ENCODE measurements at places on chromosomes 1 and 21.

DNA sequence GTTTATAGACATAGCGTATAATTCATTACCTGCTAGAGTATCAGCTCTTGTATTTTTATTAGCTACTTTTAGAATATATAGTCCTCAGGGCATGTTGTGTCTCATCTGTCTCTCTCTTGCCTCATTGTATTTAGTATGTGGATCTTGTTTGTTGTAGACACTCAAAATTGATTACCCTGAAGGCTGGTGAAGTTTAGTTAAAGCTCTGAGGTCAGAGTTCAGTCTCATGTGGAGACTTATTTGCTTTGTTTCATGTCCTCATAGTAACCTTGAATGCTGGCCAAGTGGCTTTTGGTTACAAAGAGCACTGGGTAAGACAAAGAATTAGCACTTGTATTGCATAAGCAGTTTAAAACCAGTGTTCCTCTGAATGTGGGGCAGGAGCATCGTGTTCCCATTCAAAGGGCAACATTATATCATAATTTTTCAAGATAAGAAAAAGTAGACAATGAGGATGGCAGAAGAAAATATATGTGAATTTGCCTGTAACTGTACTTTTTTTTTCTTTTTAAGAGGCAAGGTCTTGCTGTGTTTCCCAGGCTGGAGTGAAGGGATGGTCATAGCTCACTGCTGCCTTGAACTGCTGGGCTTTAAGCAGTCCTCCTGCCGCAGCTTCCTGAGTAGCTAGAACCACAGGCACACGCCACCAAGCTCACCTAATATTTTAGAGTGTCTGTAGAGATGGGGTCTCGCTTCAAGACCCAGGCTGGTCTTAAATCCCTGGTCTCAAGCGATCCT is 17.4 kb downstream of the CNST start:
- no peak for DNase-seq

- DNase-seq = no peak
Observed at GRCh38 chr1:240705579-240705978, 93.6 kb upstream of the GREM2 start.

- DNase-seq = no peak
Observed at GRCh38 chr1:204194771-204195170, 1.5 kb downstream of the KISS1 start.

GRCh38 chr1:65449214-65449823 is 28.9 kb downstream of the LEPR start:
- DNase-seq = no peak

GRCh38 chr1:37948841-37949240 is 2.0 kb upstream of the INPP5B start:
- DNase-seq = no peak

DNA sequence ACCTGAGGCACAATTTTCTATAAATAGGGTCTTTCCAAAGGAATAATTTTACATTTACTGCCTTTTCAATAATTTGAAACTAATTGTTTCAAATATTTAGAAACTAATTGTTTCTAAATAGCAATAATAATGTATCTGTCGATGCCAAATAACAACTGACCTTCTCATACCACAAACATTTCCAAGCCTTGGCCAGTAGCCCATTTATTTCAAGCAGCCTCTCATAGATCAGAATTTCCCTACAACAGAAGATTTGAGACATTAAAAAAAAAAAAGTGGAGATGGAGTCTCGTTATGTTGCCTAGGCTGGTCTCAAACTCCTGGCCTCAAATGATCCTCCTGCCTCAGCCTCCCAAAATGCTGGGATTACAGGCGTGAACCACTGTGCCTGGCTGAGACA is 2.1 kb upstream of the GFI1 start:
- no peak for DNase-seq

DNA sequence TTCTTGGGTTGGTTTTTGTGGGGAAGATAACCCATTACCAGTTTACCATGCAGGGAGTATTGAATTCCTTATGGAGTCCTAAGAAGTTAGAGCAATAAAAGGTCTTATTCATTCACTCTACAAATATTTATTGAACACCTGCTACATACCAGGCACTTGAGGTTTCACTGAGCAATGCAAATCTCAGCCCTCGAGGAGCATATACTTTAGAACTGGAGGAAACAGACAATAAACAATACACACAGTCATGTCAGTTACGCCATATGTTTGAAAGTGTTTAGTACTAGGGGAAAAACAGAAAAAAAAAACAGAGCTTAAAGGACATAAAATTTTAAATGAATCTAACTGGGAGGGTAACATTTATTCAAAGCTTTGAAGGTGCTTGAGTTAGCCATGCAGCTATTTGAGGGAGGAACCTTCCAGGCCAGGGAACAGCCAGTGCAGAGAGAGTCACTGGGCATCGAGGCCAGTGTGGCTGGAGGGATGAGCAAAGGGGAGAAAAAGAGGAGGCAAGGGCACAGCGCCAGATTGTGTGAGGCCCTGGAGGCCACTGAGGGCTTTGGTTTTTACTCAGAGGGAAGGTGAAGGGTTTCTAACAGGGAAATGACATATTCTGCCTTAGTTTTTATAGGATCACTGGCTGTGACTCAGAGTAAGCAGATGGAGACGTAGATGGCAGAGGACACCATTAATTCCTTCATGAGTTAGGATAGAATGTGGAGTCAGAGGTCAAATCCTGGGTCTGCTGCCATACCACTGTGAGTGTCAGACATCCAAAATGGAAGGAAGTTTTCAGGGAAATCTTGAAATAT is 32.7 kb downstream of the C1orf21 start:
- no peak for DNase-seq

- DNase-seq = no peak
Observed at GRCh38 chr1:178688244-178688643, 36.8 kb upstream of the RALGPS2 start.
